Activated T-cell treated with anti-CD3 and anti-CD28 coated beads, Interleukin-2, amount 50 U/mL, for 48 hours (primary cell): ENCODE measurements at places on chromosomes 12 and 14.
A peak's percentile ranks its signal among the peaks of the same experiment; 100 is the strongest.

DNA sequence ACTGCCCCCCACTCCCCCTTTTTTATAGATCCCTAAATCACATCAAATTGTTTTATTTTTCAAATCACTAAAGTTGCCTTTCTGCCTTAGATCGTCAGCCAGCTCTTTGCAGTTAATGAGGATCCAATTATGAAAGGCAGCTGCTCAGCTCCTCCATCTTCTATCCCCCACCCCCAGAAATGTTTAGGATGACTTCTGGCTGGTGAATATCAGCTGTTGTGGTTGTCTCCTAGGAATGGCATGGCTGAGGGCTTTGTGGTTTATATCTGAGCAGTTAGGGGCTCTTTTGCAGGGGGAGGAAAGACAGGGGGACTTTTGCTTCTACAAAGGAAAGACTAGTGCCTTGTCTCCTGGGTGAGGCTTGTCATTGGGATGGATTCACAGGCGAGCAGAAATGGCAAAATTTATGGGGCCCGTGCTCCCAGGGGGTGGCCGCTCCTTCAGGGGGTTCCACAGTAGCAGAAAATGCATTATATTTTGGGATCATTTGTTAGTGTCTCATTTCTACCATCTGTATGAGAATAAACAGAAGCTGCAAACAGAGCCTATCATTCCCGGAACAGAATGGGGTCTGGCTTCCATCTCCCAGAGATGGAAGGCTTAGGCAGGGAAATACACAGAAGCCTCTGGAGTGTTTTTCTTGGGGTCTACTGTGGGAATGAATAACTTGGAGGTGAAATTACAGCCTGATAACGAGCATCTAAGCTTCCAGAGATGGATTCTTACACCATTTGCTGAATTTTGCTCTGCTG, 6.5 kb downstream of the JDP2 start:
- DNase-seq = no peak

GRCh38 chr12:17169726-17170471, 563.9 kb upstream of the LMO3 start:
- no peak for DNase-seq

DNA sequence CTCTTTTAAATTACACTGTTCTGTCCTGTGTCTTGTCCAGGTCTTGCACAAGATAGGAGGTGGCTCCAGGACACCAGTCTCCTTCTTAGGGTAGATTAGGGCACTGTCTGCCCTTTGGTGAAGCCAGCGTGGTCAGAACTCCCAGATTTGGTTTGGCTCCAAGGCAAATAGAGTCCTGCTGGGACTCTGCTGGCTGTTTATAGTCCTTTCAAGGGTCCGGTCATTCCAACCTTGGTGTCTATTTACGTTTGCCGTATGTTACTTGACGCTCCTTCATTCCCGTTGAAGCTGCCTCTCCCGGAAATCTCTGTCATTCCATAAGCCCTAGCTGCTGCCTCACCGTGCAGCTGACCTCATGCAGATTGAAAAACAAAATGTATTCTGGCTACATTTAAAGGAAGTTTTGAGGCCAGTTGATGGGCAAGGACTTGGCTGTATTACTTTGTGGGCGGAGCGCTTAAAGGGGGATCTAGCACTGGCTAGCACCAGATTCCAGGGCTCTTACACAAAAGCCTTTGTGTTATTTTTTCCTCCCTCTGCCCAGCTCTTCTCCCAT, 180.6 kb downstream of the AKAP6 start:
- no peak for DNase-seq

GRCh38 chr14:64584190-64584589, 34.4 kb downstream of the PPP1R36 start:
- DNase-seq = no peak

DNA sequence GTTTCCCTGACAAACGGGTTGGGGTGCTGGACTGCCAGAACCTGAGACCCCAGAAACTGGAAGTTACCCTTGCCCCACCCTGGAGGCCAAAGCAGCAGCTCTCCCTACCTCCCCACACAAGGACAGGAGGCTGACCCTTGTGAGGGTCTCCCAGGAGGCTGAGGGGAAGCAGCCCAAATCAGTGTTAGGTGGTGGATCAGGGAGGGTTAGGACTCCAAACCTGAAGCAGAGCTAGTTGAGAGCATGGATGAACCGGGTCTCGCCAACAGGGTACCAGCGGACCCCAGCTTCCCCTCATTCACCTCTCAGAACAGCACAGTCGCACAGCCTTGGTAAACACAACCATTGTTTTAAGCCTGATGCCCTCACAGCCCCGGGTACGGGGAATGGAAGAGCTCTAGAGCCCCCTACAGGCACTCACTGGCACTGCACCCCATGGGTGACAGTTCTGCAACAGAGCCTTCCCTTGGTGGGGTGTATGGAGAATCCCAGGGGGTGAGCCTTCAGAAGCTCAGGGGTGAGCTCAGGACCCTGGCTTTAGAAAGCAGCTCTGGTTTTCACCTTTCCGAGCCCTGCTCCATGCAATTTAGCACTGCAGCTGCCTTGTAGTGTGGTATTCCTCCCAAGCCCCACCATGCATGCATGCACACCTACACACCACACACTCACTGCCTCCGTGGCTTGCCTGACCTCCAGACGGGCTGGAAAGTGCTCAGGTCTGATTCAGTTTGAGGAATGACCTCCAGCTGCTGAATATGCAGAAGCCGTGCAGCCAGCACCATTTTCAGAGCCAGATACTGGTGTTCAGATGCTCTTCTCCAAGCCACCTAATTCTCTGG, 11.2 kb downstream of the ESRRB start:
- DNase-seq = peak; percentile 85

DNA sequence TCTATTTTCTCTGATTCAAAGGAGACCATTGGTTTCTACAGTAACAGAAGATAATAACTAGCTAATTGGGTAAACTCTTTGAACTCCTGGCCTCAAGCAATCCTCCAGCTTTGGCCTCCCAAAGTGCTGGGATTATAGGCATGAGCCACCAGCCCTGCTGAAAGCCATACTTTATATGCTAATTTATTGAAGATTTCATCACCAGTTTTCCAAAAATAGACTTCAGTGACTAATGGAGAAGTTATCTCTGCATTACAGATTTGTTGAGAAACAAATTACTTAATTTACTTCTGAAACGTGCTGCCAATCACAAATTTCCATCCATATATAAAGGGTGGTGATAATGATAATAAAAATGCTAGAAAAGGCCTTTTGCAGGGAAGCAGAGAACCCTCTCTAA, 1758.1 kb upstream of the SEL1L start:
- DNase-seq = no peak

- no peak for DNase-seq
These were observed 64.7 kb upstream of the PTCSC3 start for GRCh38 chr14:36241183-36241582.

DNA sequence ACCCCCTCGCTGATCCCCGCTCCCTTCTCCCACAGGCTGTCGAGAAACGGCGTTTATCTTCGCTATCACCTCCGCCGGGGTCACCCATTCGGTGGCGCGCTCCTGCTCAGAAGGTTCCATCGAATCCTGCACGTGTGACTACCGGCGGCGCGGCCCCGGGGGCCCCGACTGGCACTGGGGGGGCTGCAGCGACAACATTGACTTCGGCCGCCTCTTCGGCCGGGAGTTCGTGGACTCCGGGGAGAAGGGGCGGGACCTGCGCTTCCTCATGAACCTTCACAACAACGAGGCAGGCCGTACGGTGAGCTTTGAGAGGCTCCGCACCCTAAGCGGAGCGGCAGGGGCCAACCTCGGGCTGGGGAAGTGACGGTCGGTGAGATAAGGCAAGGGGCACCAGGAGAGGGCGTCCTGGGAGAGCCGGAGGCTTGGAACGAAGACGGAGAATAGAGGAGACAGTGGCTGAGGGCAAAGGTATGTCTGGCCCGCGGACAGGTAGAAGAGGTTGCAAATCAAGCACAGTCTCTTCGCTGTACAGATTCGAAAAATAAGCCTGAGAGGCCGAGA, 2.3 kb downstream of the WNT1 start:
- DNase-seq = peak; percentile 65

- DNase-seq = no peak
These were observed 218.0 kb downstream of the ZFP36L1 start for GRCh38 chr14:68574906-68575305.
